ENCODE measurements at places on chromosomes 3 and 15.

DNA sequence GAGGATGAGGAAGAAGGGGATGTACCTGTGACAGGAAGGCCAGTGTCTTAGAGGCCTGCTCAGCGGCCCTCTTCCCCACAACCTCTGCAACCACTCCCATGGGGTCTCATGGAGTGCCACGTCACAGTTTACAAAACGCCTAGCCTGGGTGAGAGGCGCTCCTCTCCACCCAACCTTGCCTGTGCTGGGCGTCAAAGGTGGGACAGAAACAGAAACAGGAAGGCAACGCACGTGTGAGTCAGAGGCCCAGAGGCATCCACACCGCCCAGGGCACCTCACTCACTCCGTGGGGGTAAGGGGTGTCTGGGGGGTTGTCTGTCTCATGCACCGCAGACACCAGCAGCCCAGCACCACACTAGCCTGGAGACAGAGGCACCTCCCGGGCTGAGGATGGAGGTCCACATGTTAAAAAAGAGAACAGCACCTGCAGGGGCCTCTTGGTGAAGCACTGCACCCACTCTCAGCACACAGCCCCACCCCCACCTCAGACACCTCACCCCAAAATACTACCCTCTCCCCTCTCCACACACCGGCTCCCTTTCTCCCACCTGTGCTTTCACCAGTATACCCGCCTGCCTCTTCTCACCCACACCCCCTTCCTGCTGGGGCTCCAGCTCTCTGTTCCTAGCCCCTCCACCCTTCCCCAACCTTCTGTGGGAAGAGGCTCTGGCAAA, 4.7 kb upstream of the CALML4 start:
- no peak for DNase-seq

DNA sequence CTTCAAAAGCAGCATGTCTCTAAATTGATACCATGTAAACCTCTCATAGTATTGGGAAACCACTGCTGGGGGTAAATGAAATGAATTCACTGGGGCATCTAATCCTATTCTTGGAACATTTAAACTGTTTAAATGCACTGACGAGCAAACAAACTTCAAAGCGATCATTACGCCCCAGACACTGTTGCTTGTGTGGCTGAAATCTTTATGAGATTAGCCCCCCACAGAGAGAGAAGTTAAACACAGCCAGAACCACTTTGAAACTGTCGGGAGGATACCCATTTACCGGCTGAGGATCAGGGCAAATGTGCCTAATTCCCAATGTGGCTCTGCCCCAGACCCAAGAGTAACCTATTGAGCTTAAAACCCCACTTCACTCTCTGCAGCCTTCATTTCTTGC, 308.4 kb upstream of the CDIN1 start:
- no peak for DNase-seq

- DNase-seq, result no peak
These were observed 114.1 kb downstream of the ZNF609 start for GRCh38 chr15:64574301-64575017.

DNA sequence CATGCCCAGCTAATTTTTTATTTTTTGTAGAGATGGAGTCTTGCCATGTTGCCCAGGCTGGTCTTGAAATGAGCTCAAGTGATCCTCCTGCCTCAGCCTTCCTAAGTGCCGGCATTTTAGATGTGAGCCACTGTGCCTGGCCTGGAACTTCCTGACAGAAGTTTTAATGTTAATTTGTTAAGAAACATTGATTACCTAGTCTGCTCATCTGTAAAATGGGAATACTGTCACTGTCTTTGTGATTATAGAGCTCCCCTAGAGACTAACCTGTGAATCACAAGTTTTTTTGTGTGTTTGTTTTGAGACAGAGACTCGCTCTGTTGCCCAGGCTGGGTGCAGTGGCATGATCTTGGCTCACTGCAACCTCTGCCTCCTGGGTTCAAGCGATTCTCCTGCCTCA, 4.3 kb upstream of the EIF3J start:
- DNase-seq, result no peak

- DNase-seq, result no peak
These were observed 6.0 kb downstream of the PLA2G4F start for GRCh38 chr15:42150219-42150970.

GRCh38 chr3:123444023-123444422, 4.9 kb downstream of the ADCY5 start:
- DNase-seq, result no peak

GRCh38 chr3:136195258-136196063, 674 bp downstream of the MSL2 start:
- DNase-seq, result no peak

- no peak for DNase-seq
These were observed 79.0 kb downstream of the NR2E3 start for GRCh38 chr15:71889385-71889784.

DNA sequence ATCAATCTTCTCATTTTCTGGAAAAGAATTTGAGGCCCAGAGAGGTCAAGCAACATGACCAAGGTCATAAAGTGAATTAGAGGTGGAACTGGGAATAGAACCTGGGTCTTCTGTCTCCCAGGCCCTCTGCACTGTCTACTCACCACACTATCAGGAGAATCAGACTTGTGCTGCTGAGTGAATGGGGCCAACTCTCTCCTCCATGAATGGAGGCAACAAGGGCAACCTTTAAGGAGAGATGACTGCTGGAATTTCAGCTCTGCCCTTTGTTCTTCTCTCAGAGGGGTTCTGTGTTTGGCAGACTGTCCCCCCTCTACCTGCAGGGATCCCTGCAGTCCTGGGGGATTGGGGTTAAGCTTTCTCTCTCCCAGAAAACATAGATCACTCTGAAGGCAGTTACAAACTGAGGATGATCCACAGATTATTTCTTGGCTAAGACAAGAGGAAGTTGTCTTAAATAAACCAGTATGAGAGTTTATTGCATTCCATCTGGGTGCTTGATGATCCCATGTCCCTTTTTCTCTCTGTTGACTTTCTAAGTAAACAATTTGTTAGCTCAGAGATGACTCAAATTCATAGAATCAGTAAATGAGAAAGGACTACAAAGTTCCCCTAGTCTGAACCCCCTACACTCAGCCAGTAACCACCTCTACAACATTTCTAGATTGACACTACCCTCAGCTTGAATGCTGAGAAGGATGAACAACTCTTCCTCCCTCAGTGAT, 99.0 kb upstream of the LIPC start:
- DNase-seq, result no peak

GRCh38 chr3:46110701-46111493, 83.6 kb upstream of the XCR1 start:
- DNase-seq, result no peak

DNA sequence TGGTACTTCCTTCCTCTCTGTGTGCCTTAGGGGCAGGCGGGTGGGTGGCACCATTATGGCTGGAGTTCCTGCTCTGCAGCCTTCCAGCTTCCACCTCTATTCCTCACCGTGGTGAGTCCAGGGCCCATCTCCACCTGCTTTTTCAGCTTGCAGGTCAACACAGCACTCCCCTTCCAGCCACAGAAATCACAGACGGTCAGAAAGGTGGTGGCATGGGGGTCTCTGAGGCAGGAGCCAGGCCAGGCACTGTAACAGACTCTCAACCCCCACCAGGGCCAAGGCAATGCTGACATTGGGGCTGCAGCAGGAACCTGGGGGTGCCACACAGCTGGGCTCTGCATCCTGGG, 16.6 kb downstream of the KLF15 start:
- DNase-seq, result no peak

- no peak for DNase-seq
These were observed 365.7 kb downstream of the EDEM1 start for GRCh38 chr3:5553203-5553602.
